ENCODE measurements at places on chromosomes 6 and 20.

DNA sequence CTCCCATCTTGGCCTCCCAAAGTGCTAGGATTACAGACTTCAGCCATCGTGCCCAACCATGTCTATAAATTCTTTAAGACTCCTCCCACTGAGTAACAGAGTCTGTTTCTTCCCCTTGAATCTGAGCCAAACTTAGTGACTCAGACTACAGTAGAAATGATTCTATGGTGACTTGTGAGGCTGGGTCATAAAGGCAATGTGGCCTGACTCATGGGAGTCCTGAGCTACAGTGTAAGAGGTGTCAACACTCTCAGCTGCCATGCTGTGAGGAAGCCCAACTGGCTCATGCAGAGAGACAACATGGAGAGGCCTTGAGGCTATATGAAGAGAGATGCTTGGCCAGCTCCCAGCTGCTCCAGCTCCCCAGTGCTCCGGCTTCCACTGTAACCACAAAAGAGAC is 5.2 kb upstream of the NRSN2 start:
- DNase-seq: no peak

- no peak for DNase-seq
Measured at GRCh38 chr20:63837479-63837878, 6.4 kb upstream of the ZBTB46 start.

GRCh38 chr20:62830251-62830650 is 13.4 kb downstream of the COL9A3 start:
- no peak for DNase-seq

GRCh38 chr20:11205769-11206362 is 532.1 kb upstream of the JAG1 start:
- no peak for DNase-seq

GRCh38 chr20:50130995-50131394 is 18.0 kb upstream of the UBE2V1 start:
- no peak for DNase-seq

DNA sequence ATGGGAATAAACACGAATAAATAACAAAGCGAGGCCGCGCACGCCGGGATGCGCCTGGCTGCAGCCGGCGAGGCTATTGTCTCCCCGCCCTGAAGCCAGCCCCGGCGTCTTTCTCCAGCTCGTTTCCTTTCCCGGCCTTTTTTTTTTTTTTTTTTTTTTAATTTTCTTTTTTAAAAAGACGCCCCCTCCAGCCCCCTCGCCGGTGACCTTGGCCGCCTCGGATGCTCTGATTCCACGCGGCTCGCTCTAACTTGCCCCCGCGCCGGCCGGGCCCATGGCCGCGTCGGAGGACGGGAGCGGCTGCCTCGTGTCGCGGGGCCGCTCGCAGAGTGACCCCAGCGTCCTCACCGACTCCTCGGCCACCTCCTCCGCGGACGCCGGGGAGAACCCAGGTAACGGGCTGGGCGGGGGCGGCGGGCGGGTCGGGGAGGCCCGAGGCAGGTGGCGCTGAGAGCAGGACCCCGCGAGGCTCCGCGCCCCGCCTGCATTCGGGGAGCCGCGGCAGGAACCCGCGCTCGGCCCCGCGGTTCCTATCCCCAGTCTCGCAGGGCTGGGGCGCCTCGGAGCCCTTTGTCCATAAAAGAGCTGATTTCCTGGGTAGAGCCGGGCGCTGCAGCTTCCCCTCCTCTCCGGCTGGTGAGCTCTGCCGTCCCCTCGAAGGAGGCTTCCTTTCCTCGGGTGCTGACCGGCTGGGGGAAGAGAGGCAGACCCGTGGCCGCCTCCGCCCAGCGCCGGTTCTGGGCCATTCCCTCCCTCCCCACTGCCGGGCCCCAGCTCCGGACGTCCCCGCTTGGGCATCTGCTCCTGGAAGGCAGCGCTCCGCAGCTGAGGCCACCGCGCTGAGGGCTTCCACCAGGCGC is 631 bp downstream of the PHACTR3 start:
- DNase-seq: no peak
